ENCODE measurements at places on chromosomes 4 and X.
A peak's percentile ranks its signal among the peaks of the same experiment; 100 is the strongest.

GRCh38 chrX:78548012-78548411, 111.1 kb downstream of the RTL3 start:
- no peak for DNase-seq

GRCh38 chr4:7653510-7654369, 219.0 kb upstream of the PSAPL1 start:
- DNase-seq = peak; percentile 89

DNA sequence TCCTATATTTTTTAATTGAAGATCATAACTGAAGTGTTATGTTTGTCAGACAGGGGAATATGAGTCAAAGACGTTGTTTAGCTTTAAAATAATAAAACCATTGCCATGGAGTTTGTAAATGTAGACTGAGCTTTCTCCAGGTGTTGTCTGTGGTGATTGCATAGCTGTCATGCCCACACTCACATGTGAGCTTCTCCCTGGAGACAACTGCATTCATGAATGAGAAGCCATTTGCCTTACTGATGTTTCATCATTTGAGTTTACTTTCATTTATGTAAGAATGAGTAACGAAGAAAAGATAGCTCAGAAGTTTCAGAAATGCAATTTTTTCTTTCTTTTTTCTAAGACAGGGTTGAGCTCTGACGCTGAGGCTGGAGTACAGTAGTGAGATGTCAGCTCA, 339.1 kb downstream of the GALNTL6 start:
- no peak for DNase-seq

DNA sequence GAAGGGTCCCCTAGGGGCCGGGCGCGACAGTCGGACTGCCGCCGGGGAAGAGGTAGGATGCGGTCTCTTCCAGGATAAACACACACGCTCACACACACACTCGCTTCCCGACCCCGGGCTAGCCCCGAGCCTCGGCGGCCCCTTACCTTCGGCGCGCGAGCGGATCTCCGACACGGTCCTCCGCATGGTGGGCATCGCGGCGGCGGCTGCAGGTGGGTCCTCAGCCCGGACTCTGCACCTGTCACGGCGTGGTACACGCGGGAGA, 294 bp downstream of the ATP8A1 start:
- no peak for DNase-seq

- DNase-seq = no peak
Observed at GRCh38 chrX:25596921-25597320, 541.2 kb upstream of the MAGEB18 start.

- no peak for DNase-seq
Observed at GRCh38 chr4:19883841-19884240, 367.9 kb upstream of the SLIT2 start.

All from inflammatory macrophage treated with lipopolysaccharide for 4 hours (primary cell).